NCI-H1105 (cell line): ENCODE measurements at places on chromosomes 16 and 17.

DNA sequence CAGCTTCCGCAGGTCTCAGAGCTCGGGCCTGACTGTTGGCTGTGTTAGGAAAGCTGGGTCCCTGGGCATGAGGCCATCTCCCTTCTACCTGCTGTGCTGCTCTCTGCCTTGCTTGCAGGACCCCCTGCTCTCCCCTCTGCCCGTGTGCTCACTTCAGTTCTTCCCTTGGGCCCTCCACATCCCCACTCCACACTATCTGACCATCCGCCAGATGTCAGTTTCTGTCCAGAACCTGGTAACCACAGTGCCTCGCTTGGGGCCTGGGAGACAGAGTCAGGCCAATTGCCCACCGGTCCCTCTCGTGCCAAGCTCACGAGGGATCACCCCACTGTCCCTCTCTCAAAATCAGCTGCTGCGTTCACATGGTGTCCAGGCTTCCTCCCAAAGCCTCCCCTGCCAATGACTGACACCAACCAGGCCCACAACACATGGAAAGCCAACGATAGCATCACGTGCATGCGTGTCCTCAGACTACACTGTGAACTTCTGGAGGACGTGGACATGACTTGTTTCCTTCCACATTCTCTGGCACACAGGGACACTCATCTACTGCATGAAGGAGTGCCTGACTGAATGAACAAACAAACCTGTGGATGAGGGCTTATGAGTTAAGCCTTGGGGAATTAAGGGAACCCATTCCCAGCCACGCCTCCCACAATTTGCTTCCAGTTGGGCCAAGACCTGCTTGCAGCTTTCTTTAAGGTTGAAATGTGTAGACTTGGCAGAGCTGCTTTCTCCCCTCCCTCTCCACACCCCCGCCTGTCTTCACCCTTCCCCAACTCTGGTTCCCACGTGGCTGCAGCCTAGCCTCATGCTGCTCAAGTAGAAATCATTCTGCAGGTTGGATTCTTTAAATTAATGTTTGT is 72.5 kb upstream of the ZNF423 start:
- DNase-seq = no peak

GRCh38 chr17:82124101-82124500 is 26.1 kb upstream of the FASN start:
- DNase-seq = no peak

- no peak for DNase-seq
Measured at GRCh38 chr17:62862251-62862650, 54.1 kb upstream of the MARCHF10 start.

GRCh38 chr16:84879569-84880487 is 60.0 kb downstream of the CRISPLD2 start:
- no peak for DNase-seq

DNA sequence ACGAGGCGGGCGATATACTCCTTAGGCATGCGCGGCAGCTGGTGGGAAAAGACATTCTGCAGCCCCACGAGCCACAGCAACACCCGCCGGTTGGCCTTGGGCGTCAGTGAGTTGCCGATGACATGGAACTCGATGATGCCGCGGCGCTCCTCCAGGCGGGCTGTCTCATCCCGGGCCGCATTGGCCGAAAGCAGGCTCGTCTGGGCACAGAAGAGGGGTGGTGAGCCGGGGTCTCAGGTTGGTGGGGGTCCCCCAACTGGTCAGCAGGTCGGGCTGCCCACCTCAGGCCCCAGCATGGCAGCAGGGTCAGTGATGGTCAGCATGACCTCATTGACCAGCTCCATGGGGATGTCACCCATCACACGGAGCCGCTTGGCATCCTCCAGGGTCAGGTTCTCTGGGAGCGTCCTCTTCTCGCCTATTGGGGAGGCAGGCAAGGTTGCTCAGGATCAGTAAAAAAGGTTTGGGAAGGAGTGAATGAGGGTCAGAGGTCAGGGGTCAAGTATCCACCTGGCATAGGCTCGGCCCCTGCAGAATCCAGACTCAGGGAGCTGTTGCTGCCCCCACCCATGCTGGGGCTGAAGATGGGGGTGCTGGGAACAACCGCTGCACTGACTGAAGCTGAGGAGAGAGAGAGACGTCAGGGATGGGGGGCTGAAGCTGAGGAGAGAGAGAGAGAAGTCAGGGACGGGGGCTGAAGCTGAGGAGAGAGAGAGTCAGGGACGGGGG is 3.6 kb downstream of the KAT2A start:
- DNase-seq = no peak

DNA sequence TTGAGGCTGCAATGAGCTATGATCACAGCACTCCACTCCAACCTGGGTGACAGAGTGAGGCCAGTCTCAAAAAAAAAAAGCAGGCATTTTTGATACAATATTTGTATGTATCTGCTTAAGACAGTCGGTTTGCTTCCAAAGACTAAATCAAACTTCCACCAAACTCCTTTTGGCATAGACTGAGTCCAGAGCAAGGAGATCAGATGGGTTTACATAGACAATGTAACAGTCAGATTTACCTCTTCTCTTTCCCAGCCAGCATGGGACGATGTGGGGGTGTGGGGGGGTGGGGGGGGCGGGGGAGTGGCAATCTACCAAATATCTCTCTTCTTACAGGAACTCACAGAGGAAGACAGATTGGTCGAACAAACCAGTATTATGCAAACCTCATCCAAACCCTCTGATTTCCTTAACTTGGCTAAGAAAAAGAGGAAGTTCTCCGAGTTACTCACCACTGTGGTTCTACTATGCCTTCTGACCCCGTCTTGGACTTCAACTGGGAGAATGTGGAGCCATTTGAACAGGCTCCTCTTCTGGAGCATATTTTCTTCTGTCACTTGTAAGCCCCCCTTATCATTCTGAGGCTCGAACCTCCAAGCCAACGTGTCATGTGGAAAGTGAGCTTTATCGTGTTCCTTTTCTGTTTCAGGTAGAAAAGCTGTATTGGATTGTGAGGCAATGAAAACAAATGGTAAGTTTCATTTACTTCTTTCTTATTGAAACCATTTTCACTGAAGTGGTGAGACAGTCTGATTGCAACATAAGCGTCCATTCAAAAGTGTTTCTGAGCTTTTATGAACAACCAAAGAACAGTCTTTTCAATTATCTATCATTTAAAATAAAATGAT is at the start of gene MILR1:
TSS of gene MILR1 (plus strand) at position 451 of the 848 bp plus-strand sequence. CDS start at position 505, 54 bp downstream.
- DNase-seq = no peak

DNA sequence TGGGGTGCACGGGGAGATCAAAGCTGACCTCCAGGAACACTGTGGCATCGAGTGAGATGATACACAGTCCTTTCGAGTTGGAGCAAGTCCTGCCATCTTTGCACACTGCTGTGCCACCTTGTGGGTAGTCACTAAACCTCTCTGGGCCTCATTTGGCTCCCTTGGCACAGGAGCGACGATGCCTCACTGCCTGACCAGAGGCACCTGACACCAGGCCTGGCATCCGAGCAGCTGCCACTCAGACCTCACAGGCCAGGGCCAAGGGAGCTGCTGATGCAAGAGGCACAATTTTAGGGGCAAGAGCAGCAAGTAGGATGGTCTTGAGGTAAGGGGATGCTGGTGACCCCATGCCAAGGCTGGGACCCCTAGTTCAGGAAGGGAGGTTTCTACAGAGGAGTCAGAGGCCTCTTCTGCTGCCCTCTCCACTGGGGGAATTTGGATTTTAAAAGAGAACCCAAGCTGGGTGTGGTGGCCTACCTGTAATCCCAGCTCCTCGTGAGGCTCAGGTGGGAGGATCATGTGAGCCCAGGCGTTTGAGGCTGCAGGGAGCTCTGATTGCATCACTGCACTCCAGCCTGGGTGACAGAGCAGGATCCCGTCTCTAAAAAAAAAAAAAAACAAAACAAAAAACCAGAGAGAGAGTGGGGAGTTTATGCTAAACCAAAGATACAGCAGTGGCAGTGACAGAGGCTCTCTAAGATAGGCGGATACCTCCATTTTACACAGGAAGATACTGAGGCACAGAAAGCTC is 6.7 kb upstream of the ADGRG1 start:
- no peak for DNase-seq
